ENCODE measurements at places on chromosomes 13 and 19.

GRCh38 chr13:78183732-78184131 lies 265.1 kb upstream of the EDNRB start:
- no peak for DNase-seq

DNA sequence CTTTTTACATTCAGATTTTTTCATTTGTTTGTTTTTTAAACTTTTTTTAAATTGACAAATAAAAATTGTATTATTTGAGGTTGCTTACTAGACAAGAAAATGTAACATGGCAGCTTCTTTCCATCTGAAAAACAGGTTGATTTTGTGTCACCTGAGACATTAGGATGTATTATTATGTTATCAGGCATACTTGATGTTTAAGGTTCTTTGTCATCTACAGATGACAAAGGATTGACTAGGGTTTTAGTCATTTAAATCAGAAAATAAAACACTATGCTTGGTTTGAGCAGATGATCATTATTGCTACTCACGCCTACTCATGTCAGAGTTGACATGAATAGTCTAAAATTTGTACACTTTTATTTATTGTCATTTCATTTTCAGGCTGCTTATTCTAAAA lies 1494.5 kb downstream of the SLITRK5 start:
- no peak for DNase-seq

DNA sequence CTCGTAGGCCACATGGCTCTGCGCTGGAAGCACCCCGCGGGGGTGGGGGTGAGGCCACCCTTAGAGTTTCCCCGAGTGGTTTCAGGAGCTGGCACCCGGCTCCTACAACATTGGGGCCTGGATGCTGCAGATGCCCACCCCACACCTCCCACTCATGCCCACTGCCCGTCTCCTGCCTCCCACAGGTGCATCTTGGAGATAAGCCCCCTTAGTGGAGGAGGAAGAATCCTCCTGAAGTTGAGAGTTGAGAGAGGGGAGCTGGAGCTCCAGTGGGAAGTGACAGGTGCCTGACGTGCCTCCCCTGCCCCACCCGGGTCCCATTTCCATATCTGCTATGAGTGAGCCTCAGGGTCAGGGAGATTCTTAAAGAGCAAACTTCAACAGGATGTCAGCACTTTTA lies 341.3 kb downstream of the TEX29 start:
- DNase-seq = no peak

DNA sequence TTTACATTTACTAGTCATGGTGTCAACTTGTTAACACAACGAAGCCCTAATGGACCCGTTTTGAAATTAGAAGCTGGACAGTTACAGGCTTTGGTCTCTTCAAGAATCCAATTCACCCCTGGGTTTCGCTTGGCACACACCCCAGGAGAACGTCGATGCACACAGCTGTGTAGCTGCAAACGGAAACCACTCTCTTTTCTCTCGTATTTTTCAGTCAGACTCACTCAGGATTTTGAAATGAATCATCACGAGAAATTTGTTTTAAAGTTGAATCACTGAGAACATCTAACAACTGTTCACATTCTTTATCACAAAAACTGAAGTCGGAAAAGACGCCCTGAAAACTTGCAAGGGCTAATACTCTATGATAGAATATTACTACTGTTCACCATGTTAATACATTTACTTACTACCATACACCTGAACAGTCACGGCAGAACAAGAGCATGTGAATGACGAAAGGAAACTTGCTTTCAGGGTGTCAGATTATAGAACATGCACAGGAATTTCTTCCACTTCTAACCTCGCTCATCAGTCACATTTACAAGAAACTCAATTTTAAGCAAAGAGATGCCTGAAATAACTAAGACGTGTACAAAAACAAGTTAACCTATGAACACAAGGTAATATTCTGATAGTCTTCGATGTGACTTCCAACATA lies 4.7 kb downstream of the PNMA8A start:
- no peak for DNase-seq

GRCh38 chr19:4379383-4380253 lies 20.7 kb downstream of the SH3GL1 start:
- DNase-seq = no peak

GRCh38 chr13:49292742-49293486 lies 45.2 kb downstream of the CDADC1 start:
- no peak for DNase-seq

- no peak for DNase-seq
These were observed 1.0 kb downstream of the EPOR start for GRCh38 chr19:11382898-11383705.

GRCh38 chr19:29105629-29106292 lies 107.2 kb downstream of the UQCRFS1 start:
- DNase-seq = no peak

- no peak for DNase-seq
These were observed 250.3 kb upstream of the HTR2A start for GRCh38 chr13:47146991-47147811.

GRCh38 chr13:46160471-46161066 lies 21.4 kb downstream of the LCP1 start:
- DNase-seq = no peak

GRCh38 chr19:35070471-35070870 lies 28.9 kb downstream of the HPN start:
- no peak for DNase-seq

- DNase-seq = no peak
These were observed 1.1 kb downstream of the CRTC1 start for GRCh38 chr19:18684642-18684993.

GRCh38 chr13:27476943-27477703 lies 26.8 kb upstream of the MTIF3 start:
- DNase-seq = no peak

- no peak for DNase-seq
These were observed 2.9 kb upstream of the C2CD4C start for GRCh38 chr19:411723-412355.

GRCh38 chr13:98416408-98416807 lies 160.5 kb downstream of the STK24 start:
- DNase-seq = no peak

- no peak for DNase-seq
These were observed 11.9 kb upstream of the ZNF675 start for GRCh38 chr19:23698711-23699520.
